ENCODE measurements at places on chromosomes 5 and 9. TPM values are rescaled to one million over a fixed set of nuclear protein-coding genes. Genes with fewer than 3 reads are reported as not detected.

Gene SPATA31A7
- total RNA-seq: not detected

Gene RAB3C
- total RNA-seq: 18.3 TPM

Gene IL13
- not detected for total RNA-seq

Gene CDH12
- total RNA-seq: not detected

Gene MSX2
- total RNA-seq: 0.38 TPM

Gene MARCOL
- not detected for total RNA-seq

Gene PCDHA1
- 0.50 TPM for total RNA-seq

Gene SLC6A19
- not detected for total RNA-seq

Gene GARIN3
- total RNA-seq: not detected

Gene DBH
- 0.29 TPM for total RNA-seq

Gene FBLL1
- total RNA-seq: 8.6 TPM

Gene CTXN3
- total RNA-seq: not detected

Gene PCDHA12
- total RNA-seq: 10.6 TPM

Gene SOHLH1
- not detected for total RNA-seq

Gene MAMDC2
- total RNA-seq: 15.3 TPM

Gene LRRC19
- not detected for total RNA-seq

Gene EPB41L4A
- 4.6 TPM for total RNA-seq

Gene STKLD1
- not detected for total RNA-seq

Gene AIF1L
- 153 TPM for total RNA-seq

Gene TPPP
- total RNA-seq: 0.65 TPM

Gene QRFP
- total RNA-seq: not detected

Gene HSPB3
- not detected for total RNA-seq

Gene PLAC8L1
- 0.92 TPM for total RNA-seq

Gene C5orf52
- not detected for total RNA-seq

Gene FYB1
- total RNA-seq: not detected

Gene GPR151
- total RNA-seq: not detected

Gene RGS7BP
- total RNA-seq: 2.3 TPM

Gene OR1J2
- total RNA-seq: not detected

Gene PCA3
- total RNA-seq: not detected

Gene HMMR
- 70.6 TPM for total RNA-seq

Gene FAM221B
- not detected for total RNA-seq

Gene VAV2
- total RNA-seq: 37.6 TPM

Gene SEMA5A
- total RNA-seq: 8.9 TPM

Gene ZBTB34
- 15.9 TPM for total RNA-seq

Gene EPB41L4B
- 23.7 TPM for total RNA-seq

Gene GPRIN1
- 12.8 TPM for total RNA-seq

Gene FAM120A
- total RNA-seq: 52.2 TPM

Gene BAAT
- not detected for total RNA-seq

Gene C9orf57
- total RNA-seq: not detected

Gene POLK
- total RNA-seq: 9.0 TPM

Gene PTPDC1
- 7.3 TPM for total RNA-seq

Gene MZB1
- total RNA-seq: not detected

Gene HSPA4
- 411 TPM for total RNA-seq

Gene F2RL2
- 0.10 TPM for total RNA-seq

Gene CCL27
- not detected for total RNA-seq

Gene SPINK6
- not detected for total RNA-seq

Gene TBC1D13
- 26.3 TPM for total RNA-seq

Gene HAPLN1
- 1.3 TPM for total RNA-seq

Gene MVB12B
- 5.9 TPM for total RNA-seq

All from H1 (cell line).